GM04504 (cell line): ENCODE measurements at places on chromosomes 3 and 15.

DNA sequence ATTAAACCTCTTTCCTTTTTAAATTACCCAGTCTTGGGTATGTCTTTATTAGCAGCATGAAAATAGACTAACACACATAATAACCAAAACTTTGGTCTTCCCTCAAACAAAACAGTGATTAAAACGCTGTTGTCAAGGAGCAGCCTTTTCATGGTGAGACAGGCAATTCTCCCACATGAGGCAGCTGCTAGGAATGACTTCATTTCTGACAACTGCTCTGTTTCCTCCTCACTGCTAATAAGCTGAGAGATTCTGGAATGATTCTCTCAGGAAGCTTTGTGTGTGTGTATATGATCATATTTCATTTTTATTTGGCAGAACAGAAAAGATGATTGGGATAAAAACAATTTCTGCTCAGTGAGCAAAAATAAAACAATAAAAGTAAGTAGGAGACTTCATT, 580.6 kb upstream of the ADAMTS9 start:
- no peak for DNase-seq

GRCh38 chr3:198043119-198043518, 83.1 kb downstream of the LMLN start:
- DNase-seq, result no peak

- no peak for DNase-seq
These were observed 5.7 kb upstream of the IL16 start for GRCh38 chr15:81190922-81191507.

DNA sequence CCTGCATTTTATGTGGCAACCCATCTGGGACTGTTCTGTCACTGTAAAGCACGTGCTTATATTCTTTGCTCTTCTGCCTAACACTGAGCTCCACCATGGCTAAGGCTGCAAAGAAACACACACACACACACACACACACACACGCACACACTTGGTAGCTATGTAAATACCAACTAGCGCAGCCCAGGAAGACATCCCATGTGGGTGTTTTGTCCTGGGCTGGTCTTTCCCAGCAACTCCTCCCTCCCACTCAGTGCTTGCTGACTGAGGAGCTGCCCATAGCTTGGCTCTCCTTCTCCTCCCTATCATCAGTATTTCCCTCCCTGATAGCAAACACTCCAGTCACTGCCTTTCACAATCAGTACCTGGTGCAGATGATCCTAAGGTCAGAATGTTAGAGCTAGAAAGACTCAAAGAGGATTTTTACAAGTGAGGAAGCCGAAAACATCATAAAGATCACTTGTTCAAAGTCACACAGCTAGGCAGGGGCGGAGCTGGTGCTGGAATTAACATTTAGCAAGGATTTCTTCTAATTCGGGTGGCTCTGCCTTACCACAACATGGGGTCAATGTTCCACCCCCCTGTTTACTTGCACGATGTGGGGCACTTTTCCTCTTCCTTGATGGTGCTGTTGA, 377.1 kb upstream of the TBL1XR1 start:
- DNase-seq, result no peak

GRCh38 chr3:29284497-29284896, 3.6 kb downstream of the RBMS3 start:
- no peak for DNase-seq
